ENCODE measurements at places on chromosomes 4 and X.

DNA sequence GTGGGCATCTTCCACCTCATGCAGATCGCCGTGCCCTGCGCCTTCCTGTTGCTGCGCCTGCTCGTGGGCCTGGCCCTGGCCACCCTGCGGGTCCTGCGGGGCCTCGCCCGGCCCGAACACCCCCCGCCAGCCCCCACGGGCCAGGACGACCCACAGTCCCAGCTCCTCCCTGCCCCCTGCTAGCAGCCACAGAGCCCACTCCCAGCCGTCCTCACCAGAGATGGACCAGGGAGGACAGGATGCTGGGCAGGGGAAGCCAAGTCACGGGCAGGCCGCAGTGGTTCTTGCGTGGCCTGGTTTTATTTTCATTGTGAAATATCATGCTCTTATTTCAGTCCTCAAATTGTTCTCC, 15.1 kb downstream of the DGKQ start:
- DNase-seq, result no peak

DNA sequence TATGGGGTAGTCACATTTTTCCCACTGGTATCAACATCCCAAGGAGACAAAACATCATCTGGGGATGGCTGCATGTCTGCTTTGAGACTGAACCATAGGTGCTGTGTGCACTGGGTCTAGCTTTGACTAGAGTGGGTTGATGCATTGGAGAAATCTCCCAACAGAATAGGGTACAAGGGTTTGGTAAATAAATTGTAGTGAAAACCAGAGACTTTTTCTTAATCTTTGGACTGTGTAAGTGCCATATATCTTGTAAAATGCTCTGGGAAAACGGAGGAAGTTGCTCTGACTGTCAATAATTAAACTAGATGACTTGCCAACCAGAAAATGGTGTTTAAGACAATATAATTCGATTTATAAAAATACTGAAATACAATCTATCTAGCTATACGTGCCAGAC, 1064.0 kb upstream of the SLIT2 start:
- DNase-seq, result no peak

DNA sequence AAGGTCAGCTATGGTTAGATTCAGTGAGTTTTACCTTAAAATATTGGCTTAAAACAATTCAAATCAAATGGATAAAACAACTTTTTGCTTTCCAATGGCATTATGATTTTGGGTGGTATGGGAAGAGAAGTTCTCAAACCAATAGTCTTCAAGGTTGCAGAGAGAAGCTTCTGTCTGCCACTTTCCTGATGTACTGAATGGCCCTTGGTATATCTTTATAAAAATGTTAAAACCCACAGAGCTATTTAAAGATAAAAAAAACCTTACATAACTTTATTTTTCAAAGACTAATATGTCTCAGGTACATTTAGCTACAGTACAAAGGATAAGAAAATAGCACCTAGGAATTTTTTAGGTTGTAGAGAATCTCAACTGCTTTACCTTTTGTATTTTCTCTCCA, 6.9 kb downstream of the FGA start:
- DNase-seq, result no peak

DNA sequence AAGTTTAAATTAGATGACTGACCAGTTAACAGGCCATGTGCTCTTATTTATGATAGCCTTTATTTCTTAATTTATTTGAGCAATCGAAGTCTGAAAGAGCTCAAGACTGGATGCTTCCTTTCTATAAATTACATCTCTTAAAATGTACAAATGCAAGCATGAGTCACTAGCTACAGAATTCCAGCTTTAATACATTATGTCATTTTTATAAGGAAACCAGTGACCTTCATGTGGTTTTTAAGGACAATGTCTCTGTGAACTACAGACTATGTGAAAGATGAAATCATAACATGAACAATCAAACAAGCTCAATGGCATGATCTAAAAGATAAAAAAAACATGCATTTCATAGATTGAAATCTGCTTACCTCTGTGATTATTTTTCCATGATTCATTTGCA, 15.4 kb downstream of the HTR2C start:
- DNase-seq, result peak; percentile 1

Measured in M059J (cell line).